ENCODE measurements at places on chromosomes 5 and 9.
A peak's percentile ranks its signal among the peaks of the same experiment; 100 is the strongest.

- no peak for DNase-seq
Measured at GRCh38 chr5:15763754-15764153, 263.8 kb downstream of the FBXL7 start.

DNA sequence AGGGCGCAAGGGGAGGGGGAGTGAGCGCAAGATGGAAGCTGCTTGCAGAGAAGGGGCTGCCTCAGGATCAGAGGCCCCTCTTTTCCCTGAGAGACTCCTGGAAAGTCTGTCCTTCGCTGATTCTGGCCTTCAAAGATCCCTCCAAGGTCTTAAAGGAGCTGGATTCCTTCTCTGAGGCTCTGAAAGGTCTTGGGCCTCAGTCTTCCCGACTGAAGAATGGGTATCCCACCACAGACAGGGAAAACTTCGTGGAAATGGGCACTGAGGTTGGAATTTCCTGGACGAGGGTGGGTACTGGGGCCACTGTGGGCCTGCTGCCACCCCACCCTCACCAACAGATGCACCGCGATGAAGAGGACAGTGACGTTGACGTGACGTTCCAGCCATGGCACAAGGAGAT lies 3.1 kb downstream of the PTRH1 start:
- no peak for DNase-seq

DNA sequence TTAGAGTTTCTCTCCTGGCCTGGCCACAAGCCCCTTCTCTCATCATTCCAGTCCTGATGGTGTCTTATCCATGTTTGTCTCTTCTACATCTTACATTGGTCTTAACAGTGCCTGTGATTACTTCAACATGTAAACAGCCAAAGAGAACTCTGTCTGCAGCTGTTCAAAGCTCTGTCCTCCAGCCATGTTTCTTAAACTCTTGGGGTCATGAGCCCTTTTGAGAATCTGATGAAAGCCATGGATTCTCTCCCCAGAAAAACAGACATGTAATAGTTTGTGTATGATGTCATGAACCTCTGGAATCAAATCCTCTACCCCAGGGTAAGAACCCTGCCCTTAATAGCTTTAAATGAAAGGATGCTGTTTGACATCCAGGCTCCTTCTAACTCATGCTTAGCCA lies 30.1 kb downstream of the MAMDC2 start:
- DNase-seq: no peak

DNA sequence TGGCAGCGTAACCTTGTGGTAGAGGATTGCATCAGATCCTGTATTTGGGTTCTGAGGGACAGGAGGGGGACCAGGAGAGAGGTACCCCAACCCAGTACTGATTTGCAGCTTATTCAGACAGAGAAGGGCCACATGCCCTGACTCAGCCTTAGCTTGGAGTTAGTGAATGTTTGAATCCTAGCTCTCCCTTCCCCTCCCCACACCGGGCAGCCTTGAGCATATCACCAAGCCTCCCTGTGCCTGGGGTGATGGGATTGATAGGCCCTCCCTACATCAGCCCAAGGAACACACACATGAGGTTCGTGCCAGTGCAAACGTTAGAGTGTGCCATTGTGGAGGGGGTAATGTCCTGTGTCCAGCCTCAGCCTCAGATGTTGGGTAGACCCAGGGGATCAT lies 71.9 kb downstream of the AMBP start:
- DNase-seq: no peak

GRCh38 chr9:110058304-110058953 lies 149.5 kb downstream of the C9orf152 start:
- DNase-seq: peak; percentile 62

GRCh38 chr5:1247811-1248210 lies 22.6 kb downstream of the SLC6A18 start:
- no peak for DNase-seq

Measured in CD4-positive, alpha-beta T cell treated with Interleukin-10 for 1 hour (primary cell).